ENCODE measurements at places on chromosomes 1 and 21.

GRCh38 chr1:173024543-173024942 lies 26.2 kb downstream of the TNFSF18 start:
- DNase-seq, result no peak

GRCh38 chr1:12415038-12415466 lies 185.2 kb downstream of the VPS13D start:
- no peak for DNase-seq

DNA sequence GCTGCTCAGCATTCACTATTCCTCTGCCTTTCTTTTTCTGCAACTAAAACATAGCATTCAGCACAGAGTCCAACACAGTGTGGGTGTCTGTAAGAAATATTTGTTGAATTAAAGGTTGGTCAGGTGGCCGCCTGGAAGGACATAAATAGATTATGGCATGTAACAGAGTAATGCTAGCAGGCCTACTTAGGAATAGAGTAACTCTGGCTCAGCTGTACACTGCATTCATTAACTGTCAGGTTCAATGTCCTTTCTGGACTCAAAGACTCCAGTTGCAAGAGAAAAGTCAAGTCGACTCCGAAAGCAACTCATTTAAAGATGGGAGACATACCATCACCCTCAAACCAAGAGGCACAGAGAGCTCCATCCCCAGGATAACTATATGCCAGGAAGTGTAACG lies 116.0 kb downstream of the LMX1A start:
- DNase-seq, result no peak

DNA sequence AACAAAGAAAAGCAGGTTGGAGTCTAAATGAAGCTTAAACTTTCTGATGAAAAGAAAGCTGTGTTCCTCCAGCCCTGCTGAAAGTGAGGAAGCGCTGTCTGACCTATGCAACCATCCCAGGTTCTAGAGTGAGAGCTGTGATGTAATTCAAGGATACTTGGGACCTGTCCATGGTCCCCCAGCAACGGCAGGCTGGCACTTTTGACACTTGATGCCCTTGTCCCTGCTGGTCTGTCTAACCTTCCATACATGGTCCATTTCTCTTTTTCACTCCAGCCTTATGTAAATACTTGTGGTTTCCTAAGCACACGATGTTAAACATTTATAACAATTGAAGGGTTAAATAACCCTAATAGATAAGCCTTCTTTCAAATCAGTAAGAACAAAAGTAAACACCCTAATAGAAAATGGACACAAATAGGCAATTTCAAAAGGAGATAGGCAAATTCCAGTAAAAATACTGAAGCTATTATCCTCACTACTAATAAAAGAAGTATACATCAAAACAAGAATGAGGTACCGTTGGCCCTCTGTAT lies 17.7 kb upstream of the KDM4A start:
- DNase-seq, result no peak

DNA sequence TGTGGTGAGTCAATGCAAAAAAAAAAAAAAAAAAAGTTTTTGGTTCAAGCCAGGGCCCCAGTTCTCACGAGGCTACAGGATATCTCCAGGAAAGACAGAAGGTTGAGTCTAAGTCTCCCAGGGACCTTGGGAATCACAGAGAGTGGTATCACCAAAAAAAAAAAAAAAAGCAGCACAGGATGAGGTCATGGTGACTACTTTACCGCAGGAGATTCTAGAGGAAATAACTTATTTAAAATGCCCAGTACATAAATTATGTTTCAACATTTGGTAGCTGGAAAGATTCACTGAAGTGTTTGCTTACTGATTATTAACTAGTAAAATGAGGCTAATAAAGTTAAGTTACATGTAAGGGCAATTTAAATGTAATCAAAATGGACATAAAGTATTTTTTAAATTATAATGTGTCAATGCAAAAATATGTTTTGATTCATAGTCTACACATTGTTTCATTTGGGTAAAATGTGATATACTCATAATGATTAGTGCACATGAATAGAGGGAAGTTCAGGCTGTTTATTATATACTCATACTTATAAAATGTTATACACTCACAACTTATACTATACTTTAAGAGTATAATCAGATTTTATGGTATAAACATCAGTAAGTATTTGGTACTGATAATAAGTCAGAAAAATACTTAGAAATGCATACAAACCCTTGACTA lies 84.1 kb downstream of the PLPPR5 start:
- DNase-seq, result no peak

Data from stimulated activated naive CD4-positive, alpha-beta T cell (primary cell).